Immature natural killer cell (primary cell): ENCODE measurements at places on chromosomes 6 and 20. TPM values are rescaled to one million over a fixed set of nuclear protein-coding genes. Genes with fewer than 3 reads are reported as not detected.
A peak's percentile ranks its signal among the peaks of the same experiment; 100 is the strongest.

- no peaks in the 10 kb centered on the region for H3K4me1 ChIP-seq
- H3K4me3 ChIP-seq, result no peak overlapping the region
- no peak for DNase-seq
Measured at GRCh38 chr20:64145458-64146300, 18.6 kb upstream of the MYT1 start.

DNA sequence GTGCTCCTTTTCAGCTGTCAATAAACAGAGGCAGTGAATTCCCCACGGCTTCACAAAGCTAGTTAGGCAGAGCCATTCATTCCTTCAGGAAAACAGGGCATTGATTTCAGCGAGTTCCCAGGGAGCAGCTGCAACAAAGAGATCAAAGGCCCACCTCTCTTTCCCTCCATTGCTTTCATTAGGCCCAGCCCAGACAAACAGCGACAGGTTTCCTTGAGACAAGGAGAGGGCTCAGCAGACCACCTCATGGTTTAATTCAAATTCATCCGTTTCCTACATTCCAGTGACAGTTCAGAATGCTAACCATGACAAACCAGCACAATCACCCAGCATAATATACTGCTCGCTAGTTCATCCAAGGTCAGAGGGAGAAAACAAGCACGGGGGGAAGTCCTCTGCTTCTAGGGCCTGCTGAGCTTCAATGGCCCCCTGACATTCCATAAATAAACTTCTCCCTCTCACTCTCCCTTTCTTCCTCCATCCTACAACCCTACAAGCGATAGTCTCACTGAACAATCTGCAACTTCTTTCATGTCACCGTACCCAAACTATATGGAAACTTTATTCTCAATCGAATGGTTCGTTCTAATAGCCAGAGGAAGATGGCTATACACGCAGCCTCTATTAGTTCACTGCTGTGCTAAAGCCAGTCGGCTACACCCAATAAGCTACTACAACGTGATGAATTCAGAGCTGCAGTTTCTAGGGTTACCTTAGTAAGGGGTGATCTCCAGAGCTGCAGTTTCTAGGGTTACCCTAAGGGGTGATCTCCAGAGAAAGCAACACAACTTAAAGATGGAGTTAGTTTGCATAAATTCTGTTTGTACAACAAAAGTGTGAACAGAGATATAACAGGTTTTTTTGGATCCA lies 34.7 kb downstream of the PLAGL1 start:
- peaks cover 2% of the 10 kb centered on the region for H3K27me3 ChIP-seq
- no peak for DNase-seq
- H3K4me3 ChIP-seq, result no peak overlapping the region
- H3K4me1 ChIP-seq, result no peaks in the 10 kb centered on the region
- no peak overlapping the region for H3K27ac ChIP-seq

DNA sequence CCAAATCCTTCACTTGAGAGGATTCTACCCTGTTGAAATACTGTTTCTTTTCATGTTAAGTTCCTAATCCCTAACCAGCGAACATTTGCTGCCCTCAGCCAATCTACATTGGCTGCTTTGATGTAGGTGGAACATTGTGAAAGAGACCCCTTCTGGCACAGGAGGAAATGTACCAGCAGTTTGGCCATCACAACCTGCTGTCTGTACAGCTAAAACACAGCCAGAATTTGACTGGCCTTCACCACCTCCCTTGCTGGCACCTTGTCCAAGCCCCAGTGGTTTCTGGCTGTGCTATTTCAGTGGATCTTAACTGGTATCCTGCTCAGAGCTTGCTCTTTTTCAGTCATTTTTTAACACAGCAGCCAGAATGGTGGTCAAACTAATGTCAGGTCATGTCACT lies 202.1 kb upstream of the EPHA7 start:
- no peak for DNase-seq
- no peak overlapping the region for H3K27ac ChIP-seq
- H3K27me3 ChIP-seq, result no peaks in the 10 kb centered on the region
- H3K4me3 ChIP-seq, result no peak overlapping the region
- no peaks in the 10 kb centered on the region for H3K36me3 ChIP-seq

DNA sequence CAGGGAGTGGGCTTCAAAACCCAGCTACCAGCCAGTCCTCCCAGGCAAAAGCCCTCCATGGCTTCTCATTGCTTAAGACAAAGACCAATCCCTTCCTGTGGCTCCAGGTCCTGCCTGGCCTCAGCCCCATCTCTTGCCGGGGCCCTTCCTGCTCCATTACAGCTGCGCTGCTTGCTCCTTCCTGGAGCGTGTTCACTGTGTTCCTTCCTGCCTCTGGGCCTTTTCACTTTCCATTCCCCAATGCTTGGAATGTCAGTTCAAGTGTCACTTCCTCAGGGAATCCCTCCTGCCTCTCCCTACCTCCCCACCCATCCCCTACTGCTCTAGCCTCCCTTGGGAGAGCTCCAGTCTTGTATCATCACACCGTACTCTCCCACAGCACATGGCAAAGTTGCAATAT lies 11.1 kb upstream of the ITPR3 start:
- no peak overlapping the region for H3K4me3 ChIP-seq
- H3K27me3 ChIP-seq, result peaks cover 5% of the 10 kb centered on the region
- DNase-seq, result no peak
- peaks cover 2% of the 10 kb centered on the region for H3K36me3 ChIP-seq
- H3K4me1 ChIP-seq, result peaks cover 7% of the 10 kb centered on the region

DNA sequence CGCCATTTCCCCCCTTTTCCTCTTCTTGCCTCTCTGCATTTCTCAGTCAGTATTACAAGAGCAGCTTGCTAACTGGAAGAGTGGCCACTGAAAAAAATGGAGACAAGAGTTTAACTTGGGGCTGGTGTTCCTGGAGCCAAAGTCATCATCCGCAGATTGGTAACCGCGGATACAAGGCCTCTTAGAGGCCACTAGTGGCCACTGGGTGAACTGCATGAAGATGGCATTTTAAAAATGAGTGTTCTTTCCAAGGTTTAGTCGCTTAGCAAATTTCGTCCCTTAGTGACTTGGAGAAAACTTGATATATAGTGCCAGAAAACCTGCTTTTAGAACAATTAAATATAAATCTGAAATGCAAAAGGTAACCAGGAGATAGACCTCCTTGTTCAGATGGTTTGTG lies 4.8 kb downstream of the F13A1 start:
- peaks cover 4% of the 10 kb centered on the region for H3K27me3 ChIP-seq
- no peaks in the 10 kb centered on the region for H3K36me3 ChIP-seq
- H3K4me1 ChIP-seq, result no peaks in the 10 kb centered on the region

DNA sequence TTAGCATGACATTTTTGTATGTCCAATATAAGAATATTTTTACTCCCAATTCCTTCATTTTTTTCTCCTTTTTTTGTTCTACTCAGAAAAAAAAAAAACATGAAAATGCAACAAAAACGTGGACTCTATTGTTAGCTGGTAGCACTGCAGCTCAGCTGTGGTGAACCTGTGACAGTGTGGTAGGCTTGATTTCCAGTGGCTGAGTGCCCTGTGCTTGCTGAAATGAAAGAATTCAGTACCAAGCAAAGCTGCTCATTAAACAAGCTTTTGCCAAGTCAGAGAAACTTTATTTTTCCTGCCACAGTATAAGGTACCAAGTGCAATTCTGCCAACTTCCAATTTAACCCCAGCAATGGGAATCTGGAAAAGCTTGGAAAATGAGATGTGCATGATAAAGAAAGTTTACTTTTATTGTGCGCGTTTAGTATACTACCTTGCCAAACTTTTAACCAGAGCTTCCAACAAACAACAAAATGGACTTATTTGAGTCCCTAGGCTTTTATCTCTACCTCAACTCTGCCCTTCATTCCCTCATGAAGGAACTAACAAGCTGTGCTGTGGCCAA lies 215.2 kb downstream of the SLC35F1 start:
- no peaks in the 10 kb centered on the region for H3K4me1 ChIP-seq
- no peaks in the 10 kb centered on the region for H3K36me3 ChIP-seq
- H3K27me3 ChIP-seq, result no peaks in the 10 kb centered on the region
- no peak for DNase-seq
- H3K4me3 ChIP-seq, result no peak overlapping the region

DNA sequence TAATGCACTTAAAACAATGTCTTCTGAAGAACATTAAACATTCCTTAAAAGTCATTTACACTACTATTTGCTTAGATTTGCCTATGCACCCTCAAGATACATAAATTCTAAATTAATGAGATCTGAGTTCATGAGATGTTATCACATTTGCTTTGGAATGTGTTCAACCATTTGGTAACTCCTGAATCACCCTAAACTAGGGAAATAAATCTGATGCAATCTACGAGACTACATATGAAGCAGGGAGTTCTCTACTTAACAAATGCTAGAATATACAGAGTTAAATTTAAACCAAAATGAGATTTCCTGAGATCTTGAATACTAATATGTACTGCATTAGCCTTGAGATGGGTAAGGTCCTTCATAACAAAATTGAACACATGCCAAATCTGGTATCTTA lies 170.1 kb downstream of the CLIC5 start:
- H3K4me3 ChIP-seq, result no peak overlapping the region
- no peaks in the 10 kb centered on the region for H3K27me3 ChIP-seq
- H3K27ac ChIP-seq, result no peak overlapping the region

DNA sequence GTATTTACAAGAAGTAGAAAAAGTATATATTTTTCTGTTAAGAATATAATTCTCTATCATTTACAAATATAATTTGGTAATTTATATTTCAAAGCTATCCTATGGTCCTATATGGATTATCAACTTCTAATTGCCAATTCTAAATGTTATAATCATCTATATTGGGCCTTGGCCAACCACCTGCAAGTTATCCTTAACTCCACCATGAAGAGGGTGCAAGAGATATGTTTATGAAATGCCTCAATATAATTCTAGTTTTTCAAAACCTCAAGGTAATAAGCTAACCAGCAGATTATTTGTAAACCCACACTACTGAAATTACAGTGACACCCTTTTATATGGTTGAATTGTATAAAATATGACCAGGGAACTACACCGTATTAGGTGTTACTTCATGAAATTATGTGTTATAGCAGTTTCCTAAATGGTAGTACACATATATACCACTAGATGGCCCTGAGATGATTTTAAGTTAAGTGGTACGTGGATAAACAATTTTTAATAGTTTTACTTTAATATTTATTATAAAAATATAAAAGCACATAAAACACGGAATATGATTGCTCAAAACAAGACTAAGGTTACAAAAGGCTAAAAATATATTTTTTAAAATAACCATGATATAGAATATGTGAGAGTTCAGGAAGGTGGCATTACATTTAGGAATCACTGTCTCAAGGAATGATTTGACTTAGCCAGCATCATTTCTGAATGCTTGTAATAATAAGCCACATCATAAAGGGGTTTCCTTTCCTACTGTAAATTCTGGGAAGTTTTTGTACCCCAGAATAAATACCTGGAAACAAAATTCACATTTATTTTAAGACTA lies 9.8 kb upstream of the PNISR start:
- no peak overlapping the region for H3K27ac ChIP-seq
- H3K4me3 ChIP-seq, result no peak overlapping the region
- no peaks in the 10 kb centered on the region for H3K4me1 ChIP-seq

GRCh38 chr6:35015996-35016395 lies 125.1 kb downstream of the TCP11 start:
- H3K36me3 ChIP-seq, result peaks cover 15% of the 10 kb centered on the region
- H3K27ac ChIP-seq, result no peak overlapping the region
- DNase-seq, result no peak
- H3K4me3 ChIP-seq, result no peak overlapping the region
- no peaks in the 10 kb centered on the region for H3K4me1 ChIP-seq

GRCh38 chr6:118589649-118590365 lies 41.7 kb downstream of the PLN start:
- DNase-seq, result no peak
- H3K27ac ChIP-seq, result no peak overlapping the region
- no peak overlapping the region for H3K4me3 ChIP-seq
- peaks cover 51% of the 10 kb centered on the region for H3K4me1 ChIP-seq

- no peaks in the 10 kb centered on the region for H3K4me1 ChIP-seq
- no peak overlapping the region for H3K27ac ChIP-seq
- no peaks in the 10 kb centered on the region for H3K27me3 ChIP-seq
- peaks cover 4% of the 10 kb centered on the region for H3K36me3 ChIP-seq
- DNase-seq, result no peak
Measured at GRCh38 chr6:36633915-36634314, 39.8 kb downstream of the SRSF3 start.

DNA sequence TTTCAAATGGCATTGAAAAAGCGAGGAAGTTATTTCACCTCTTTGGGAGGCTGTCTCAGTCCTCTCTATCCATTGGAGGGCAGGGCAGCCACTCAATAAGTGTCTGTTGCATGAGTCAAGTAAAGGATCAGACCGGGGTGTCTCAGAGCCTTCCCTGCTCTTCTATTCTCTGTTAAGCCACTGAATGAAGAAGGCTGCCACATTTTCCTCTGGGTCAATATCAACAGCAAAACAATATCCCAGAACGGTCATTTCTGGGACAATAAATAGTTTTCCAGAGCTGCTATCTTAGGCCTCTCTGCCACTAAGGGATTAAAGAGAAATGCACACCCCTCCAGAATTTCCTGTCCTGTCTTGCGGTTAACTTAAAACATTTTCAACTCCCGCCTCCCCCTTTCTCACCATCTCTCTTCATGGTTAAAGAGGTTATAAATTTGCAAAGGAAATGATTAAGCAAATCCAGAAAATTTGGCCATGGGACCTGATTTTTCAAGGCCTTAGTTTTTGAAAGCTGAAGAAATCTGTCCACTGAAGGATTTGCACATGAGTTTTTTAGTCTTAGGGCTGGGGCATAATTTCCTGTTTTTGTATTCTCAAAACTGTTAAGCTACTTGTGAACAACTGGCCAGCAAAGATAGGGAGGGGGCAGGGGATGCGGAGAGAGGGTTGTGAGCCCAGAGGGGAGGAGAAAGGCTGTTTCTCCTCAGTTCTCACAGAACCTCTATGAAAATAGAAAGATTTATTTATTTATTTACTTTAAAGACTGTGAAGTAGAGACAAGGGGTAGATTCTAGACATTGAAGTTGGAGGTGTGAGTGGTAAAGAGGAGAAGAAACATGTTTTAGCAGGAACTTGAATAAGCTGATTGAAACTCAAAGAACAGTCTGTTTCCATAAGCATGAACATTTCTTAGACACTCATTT lies 135.7 kb downstream of the BCAS1 start:
- peak overlapping the region; percentile 58 for H3K4me3 ChIP-seq
- H3K36me3 ChIP-seq, result no peaks in the 10 kb centered on the region
- peaks cover 2% of the 10 kb centered on the region for H3K27me3 ChIP-seq
- H3K27ac ChIP-seq, result peak overlapping the region; percentile 95
- peaks cover 89% of the 10 kb centered on the region for H3K4me1 ChIP-seq

- no peak for DNase-seq
- H3K36me3 ChIP-seq, result no peaks in the 10 kb centered on the region
- no peak overlapping the region for H3K27ac ChIP-seq
- H3K4me3 ChIP-seq, result no peak overlapping the region
- H3K4me1 ChIP-seq, result no peaks in the 10 kb centered on the region
- H3K27me3 ChIP-seq, result peaks cover 3% of the 10 kb centered on the region
Measured at GRCh38 chr6:18036781-18037180, 49.3 kb upstream of the KIF13A start.

Gene DST
- polyA plus RNA-seq, result 4.6 TPM

Gene RBM24
- polyA plus RNA-seq, result not detected

Gene LY86
- 26.3 TPM for polyA plus RNA-seq

Gene VNN1
- polyA plus RNA-seq, result 0.21 TPM

Gene TREM1
- not detected for polyA plus RNA-seq

Gene MAK
- polyA plus RNA-seq, result 0.06 TPM

Gene TFAP2D
- polyA plus RNA-seq, result not detected
